A549 treated with DMSO at 1 μM for 4 hours (cell line): ENCODE measurements at places on chromosomes 3 and 15. TPM values are rescaled to one million over a fixed set of nuclear protein-coding genes. Genes with fewer than 3 reads are reported as not detected.

CPNE9 gene
- total RNA-seq, result 0.08 to 0.33 TPM (median 0.15 TPM) in 4 of 5 replicates, not detected in the other

AADACL2 gene
- total RNA-seq, result not detected in 5 replicates

SUCNR1 gene
- total RNA-seq, result 0.13 to 0.22 TPM (median 0.16 TPM) in 5 replicates

ZCWPW2 gene
- 0.08 to 0.15 TPM in 2 of 5 replicates, not detected in the others for total RNA-seq

BCL2A1 gene
- 16.7 to 27.1 TPM (median 19.4 TPM) in 5 replicates for total RNA-seq

PAQR5 gene
- total RNA-seq, result 79.0 to 125 TPM (median 119 TPM) in 5 replicates

GPR62 gene
- 0.06 TPM in 1 of 5 replicates, not detected in the others for total RNA-seq

ZNF660 gene
- total RNA-seq, result not detected in 5 replicates

CCR3 gene
- total RNA-seq, result not detected in 5 replicates

AGBL1 gene
- not detected in 5 replicates for total RNA-seq

SEMA5B gene
- total RNA-seq, result 0.16 to 1.1 TPM (median 0.26 TPM) in 5 replicates

IL17RD gene
- 0.56 to 1.7 TPM (median 0.95 TPM) in 5 replicates for total RNA-seq

RHCG gene
- 33.6 to 42.7 TPM (median 35.6 TPM) in 5 replicates for total RNA-seq

IQCF5 gene
- not detected in 5 replicates for total RNA-seq

MYZAP gene
- total RNA-seq, result 0.51 to 0.88 TPM (median 0.63 TPM) in 5 replicates

CHCHD6 gene
- total RNA-seq, result 17.8 to 20.2 TPM (median 19.8 TPM) in 5 replicates

THUMPD3 gene
- total RNA-seq, result 55.0 to 62.0 TPM (median 59.1 TPM) in 5 replicates

SERINC4 gene
- 0.06 to 0.23 TPM (median 0.12 TPM) in 4 of 5 replicates, not detected in the other for total RNA-seq

TMEM108 gene
- total RNA-seq, result not detected in 5 replicates

SCAMP5 gene
- 12.3 to 15.8 TPM (median 14.0 TPM) in 5 replicates for total RNA-seq

DUOXA2 gene
- total RNA-seq, result not detected in 5 replicates

PSTPIP1 gene
- total RNA-seq, result not detected in 5 replicates

CLPX gene
- total RNA-seq, result 41.2 to 58.4 TPM (median 51.2 TPM) in 5 replicates

SCAANT1 gene
- total RNA-seq, result 0.79 TPM in 1 of 5 replicates, not detected in the others

FSD2 gene
- not detected in 5 replicates for total RNA-seq

ISLR gene
- 0.15 to 0.41 TPM (median 0.25 TPM) in 5 replicates for total RNA-seq

LRRIQ4 gene
- not detected in 5 replicates for total RNA-seq

STRIT1 gene
- not detected in 5 replicates for total RNA-seq

CCRL2 gene
- total RNA-seq, result 0.15 to 0.38 TPM (median 0.17 TPM) in 5 replicates

DNAJA4 gene
- total RNA-seq, result 0.12 TPM in 1 of 5 replicates, not detected in the others

SNRPN gene
- total RNA-seq, result 93.1 to 110 TPM (median 100 TPM) in 5 replicates

LRRK1 gene
- total RNA-seq, result 19.5 to 26.6 TPM (median 24.9 TPM) in 5 replicates

PARP15 gene
- total RNA-seq, result not detected in 5 replicates

CPN2 gene
- not detected in 5 replicates for total RNA-seq

GOLGA6L7 gene
- not detected in 5 replicates for total RNA-seq

SCG5 gene
- total RNA-seq, result 1.6 to 3.7 TPM (median 2.2 TPM) in 5 replicates

TMCO5A gene
- total RNA-seq, result not detected in 5 replicates

CLSTN2 gene
- total RNA-seq, result 0.03 to 0.13 TPM (median 0.05 TPM) in 4 of 5 replicates, not detected in the other

KNG1 gene
- total RNA-seq, result 0.17 TPM in 1 of 5 replicates, not detected in the others

SLC22A14 gene
- 0.07 to 0.19 TPM (median 0.08 TPM) in 3 of 5 replicates, not detected in the others for total RNA-seq

SLC22A13 gene
- 0.05 to 0.09 TPM in 2 of 5 replicates, not detected in the others for total RNA-seq

TBL1XR1 gene
- 19.7 to 27.9 TPM (median 23.4 TPM) in 5 replicates for total RNA-seq

HHLA2 gene
- 0.05 to 0.26 TPM (median 0.08 TPM) in 4 of 5 replicates, not detected in the other for total RNA-seq

ACTRT3 gene
- 2.4 to 3.2 TPM (median 2.9 TPM) in 5 replicates for total RNA-seq

CHRD gene
- total RNA-seq, result 0.10 to 0.17 TPM (median 0.16 TPM) in 5 replicates

TRIP4 gene
- total RNA-seq, result 23.9 to 28.2 TPM (median 24.9 TPM) in 5 replicates

FBXW12 gene
- not detected in 5 replicates for total RNA-seq

ZPLD1 gene
- 0.04 to 0.07 TPM (median 0.06 TPM) in 4 of 5 replicates, not detected in the other for total RNA-seq

PIF1 gene
- total RNA-seq, result 13.2 to 23.5 TPM (median 21.1 TPM) in 5 replicates

LOXL1 gene
- total RNA-seq, result 0.43 to 0.92 TPM (median 0.55 TPM) in 5 replicates

ZBTB47 gene
- total RNA-seq, result 6.0 to 7.4 TPM (median 6.5 TPM) in 5 replicates
